Naive thymus-derived CD8-positive, alpha-beta T cell (primary cell): ENCODE measurements at places on chromosomes 6 and 20. TPM values are rescaled to one million over a fixed set of nuclear protein-coding genes. Genes with fewer than 3 reads are reported as not detected.

The NRSN1 gene
- total RNA-seq = not detected

The HTR1E gene
- not detected for total RNA-seq

The SLC35D3 gene
- total RNA-seq = not detected

The ADAT2 gene
- total RNA-seq = 23.8 TPM

The HLA-DOA gene
- total RNA-seq = 50.7 TPM

The CYP24A1 gene
- total RNA-seq = 0.47 TPM

The TP53INP2 gene
- total RNA-seq = 1.7 TPM

The KHDC1L gene
- total RNA-seq = not detected

The ARMH2 gene
- total RNA-seq = 7.1 TPM

DNA sequence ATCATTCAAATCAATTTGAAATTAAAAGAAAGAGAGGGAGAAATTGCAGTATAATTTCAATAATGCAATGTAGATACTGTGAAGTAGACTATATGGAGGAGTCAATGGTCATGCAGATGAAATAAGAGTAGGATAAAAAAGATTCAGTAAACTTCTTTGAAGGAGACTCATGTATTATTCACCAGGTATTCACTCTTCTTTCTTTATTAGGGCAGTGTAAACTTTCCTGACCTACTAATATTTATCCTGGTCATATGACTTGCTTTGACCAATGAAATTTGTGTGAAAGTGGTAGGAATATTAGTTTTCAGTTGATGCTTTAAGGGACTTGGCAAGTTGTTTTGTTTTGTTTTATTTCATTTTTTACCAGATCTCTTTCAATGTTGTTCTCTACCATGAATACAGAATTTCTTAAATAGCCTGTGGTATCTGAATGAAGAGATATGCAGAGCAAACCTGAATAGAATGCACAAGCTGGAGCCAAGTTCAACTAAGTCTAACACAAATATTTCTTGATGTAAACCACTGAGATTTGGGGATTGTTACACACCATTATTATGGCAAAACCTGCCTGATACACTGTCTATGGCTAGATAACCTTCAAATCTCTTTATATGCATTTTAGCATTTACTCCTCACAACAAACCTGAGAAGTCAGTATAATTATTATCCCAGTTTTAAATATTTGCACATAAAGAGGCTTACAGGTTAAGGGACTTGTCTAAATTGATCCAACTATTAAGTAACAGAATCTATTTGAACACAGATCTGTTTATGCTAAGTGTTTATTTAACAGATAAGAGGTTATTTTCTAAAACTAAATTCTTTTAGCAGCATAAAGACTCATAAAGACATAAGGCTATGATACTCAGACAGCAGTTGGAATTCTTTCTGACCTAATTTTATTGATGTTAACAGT lies 311.2 kb downstream of the PKHD1 start:
- H3K27me3 ChIP-seq = peaks cover 1% of the 10 kb centered on the region
- DNase-seq = no peak
- H3K4me3 ChIP-seq = no peak overlapping the region
- H3K4me1 ChIP-seq = no peaks in the 10 kb centered on the region
- H3K36me3 ChIP-seq = no peaks in the 10 kb centered on the region
- no peak overlapping the region for H3K27ac ChIP-seq

DNA sequence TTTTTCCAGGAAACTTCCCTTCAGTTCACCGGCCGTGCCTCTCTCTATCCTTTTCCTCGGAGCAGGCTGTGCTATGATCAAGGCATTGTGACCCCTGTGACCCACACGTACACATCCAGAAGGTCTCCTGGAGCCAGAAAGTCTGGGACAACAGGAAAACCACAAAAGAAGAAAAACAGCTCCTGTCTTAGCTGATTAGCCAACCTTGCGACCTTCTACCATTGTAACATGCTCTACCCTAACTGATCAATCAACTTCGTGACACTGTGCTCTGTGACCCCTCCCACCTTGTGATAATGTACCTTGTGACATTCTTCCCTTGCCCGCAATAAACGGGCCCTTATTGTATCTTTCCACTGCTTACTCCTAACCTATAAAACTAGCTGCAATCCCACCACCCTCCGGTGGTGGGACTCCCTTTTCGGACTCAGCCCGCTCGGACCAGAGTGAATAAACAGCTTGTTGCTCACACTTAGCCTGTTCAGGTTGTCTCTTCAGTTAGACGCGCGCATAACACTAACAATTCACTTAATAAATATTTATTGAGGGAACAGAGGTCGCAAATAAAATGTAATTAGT lies 24.2 kb downstream of the ZNF311 start:
- peaks cover 59% of the 10 kb centered on the region for H3K4me1 ChIP-seq
- H3K4me3 ChIP-seq = peak overlapping the region; percentile 79
- DNase-seq = peak; percentile 21
- H3K27me3 ChIP-seq = peaks cover 9% of the 10 kb centered on the region
- peaks cover 7% of the 10 kb centered on the region for H3K36me3 ChIP-seq

GRCh38 chr20:17646209-17646960 lies 35.7 kb downstream of the RRBP1 start:
- H3K36me3 ChIP-seq = no peaks in the 10 kb centered on the region
- DNase-seq = no peak
- H3K4me3 ChIP-seq = no peak overlapping the region

DNA sequence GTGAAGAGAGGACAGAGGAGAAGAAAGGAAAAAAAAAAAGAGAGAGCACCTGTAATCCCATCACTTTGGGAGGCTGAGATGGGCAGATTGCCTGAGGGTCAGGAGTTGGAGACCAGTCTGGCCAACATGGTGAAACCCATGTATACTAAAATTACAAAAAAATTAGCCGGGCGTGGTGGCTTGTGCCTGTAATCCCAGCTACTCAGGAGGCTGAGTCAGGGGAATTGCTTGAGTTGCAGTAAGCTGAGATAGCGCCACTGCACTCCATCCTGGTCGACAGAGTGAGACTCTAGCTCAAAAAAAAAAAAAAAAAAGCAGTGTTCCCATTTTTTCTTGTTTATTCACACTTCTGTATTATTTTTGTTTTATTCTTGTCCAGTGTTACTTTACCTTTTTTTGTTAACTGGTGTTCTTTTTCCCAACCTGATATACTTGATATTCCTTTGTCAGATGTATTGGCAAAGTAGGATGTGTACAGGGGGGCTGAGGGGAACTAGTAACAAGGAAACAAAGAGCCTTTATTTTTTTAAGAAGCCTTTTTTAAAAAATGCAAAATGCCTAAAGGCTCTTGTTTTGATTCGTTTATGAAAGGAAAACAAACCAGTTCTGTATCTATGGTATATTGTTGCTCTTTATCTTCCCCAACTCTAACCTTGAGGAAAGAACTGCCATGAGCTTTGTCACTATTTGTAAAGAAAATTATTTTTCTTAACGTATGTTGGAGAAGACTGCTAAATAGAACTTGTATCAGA lies 22.3 kb downstream of the COL19A1 start:
- no peaks in the 10 kb centered on the region for H3K36me3 ChIP-seq
- peaks cover 6% of the 10 kb centered on the region for H3K27me3 ChIP-seq
- H3K4me1 ChIP-seq = no peaks in the 10 kb centered on the region

DNA sequence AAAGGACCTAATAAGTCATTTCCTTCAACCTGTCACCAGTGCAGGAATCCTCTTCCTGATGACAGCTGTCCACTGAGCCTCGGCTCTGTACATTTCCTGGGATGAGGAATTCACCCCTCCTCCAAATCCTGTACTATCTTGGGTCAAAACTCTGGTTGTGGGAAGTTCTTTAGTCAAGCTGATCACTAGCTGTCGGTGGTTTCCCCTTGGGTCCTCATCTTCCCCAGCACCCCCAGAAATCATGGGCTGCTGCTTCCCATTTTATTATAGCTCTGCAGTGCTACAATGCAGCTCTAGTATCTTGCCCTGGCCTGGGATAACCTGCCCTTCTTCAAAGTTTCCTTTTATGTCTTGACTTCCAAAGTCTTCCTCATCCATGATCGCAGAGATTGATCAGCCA lies 14.6 kb upstream of the ADA start:
- H3K36me3 ChIP-seq = peaks cover 9% of the 10 kb centered on the region
- H3K27me3 ChIP-seq = no peaks in the 10 kb centered on the region
- no peak for DNase-seq
- H3K27ac ChIP-seq = no peak overlapping the region
- H3K4me3 ChIP-seq = no peak overlapping the region

- no peak overlapping the region for H3K4me3 ChIP-seq
- no peak for DNase-seq
- H3K4me1 ChIP-seq = no peaks in the 10 kb centered on the region
- H3K27me3 ChIP-seq = peaks cover 9% of the 10 kb centered on the region
Measured at GRCh38 chr20:19341348-19342053, 129.1 kb downstream of the SLC24A3 start.

- H3K36me3 ChIP-seq = no peaks in the 10 kb centered on the region
- H3K27me3 ChIP-seq = no peaks in the 10 kb centered on the region
- H3K27ac ChIP-seq = no peak overlapping the region
- no peak for DNase-seq
- no peaks in the 10 kb centered on the region for H3K4me1 ChIP-seq
- H3K4me3 ChIP-seq = no peak overlapping the region
Measured at GRCh38 chr6:141321493-141322347, 811.0 kb upstream of the GJE1 start.

DNA sequence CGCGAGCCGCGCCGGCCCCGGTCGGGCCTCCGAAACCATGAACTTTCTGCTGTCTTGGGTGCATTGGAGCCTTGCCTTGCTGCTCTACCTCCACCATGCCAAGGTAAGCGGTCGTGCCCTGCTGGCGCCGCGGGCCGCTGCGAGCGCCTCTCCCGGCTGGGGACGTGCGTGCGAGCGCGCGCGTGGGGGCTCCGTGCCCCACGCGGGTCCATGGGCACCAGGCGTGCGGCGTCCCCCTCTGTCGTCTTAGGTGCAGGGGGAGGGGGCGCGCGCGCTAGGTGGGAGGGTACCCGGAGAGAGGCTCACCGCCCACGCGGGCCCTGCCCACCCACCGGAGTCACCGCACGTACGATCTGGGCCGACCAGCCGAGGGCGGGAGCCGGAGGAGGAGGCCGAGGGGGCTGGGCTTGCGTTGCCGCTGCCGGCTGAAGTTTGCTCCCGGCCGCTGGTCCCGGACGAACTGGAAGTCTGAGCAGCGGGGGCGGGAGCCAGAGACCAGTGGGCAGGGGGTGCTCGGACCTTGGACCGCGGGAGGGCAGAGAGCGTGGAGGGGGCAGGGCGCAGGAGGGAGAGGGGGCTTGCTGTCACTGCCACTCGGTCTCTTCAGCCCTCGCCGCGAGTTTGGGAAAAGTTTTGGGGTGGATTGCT lies 1.3 kb downstream of the VEGFA start:
- no peak overlapping the region for H3K27ac ChIP-seq
- peak overlapping the region; percentile 53 for H3K4me3 ChIP-seq
- peak; percentile 46 for DNase-seq
- H3K27me3 ChIP-seq = peaks cover 31% of the 10 kb centered on the region
- H3K36me3 ChIP-seq = no peaks in the 10 kb centered on the region

DNA sequence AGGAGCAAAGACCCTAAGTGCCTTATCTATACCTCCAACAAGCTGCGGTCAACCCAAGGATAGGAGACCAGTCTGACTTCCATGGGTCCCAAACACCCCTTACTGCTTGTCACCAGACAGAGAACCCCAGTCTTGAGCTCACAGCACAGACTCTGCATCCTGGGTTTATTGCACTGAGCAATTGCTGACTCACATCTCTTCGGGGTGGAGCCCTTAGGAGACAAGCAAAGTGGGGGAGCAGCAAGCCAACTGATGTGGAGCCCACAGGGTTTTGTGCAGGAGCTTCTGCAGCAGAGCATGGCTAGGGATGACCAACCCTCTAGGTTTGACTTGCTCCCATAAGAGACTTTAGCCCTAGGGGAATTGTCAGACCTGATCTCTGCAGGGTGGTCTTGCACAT lies 38.6 kb upstream of the EYS start:
- DNase-seq = no peak
- no peaks in the 10 kb centered on the region for H3K27me3 ChIP-seq
- H3K27ac ChIP-seq = no peak overlapping the region
- no peaks in the 10 kb centered on the region for H3K4me1 ChIP-seq

- peaks cover 16% of the 10 kb centered on the region for H3K27me3 ChIP-seq
- H3K4me3 ChIP-seq = no peak overlapping the region
- no peak overlapping the region for H3K27ac ChIP-seq
- H3K4me1 ChIP-seq = no peaks in the 10 kb centered on the region
- no peaks in the 10 kb centered on the region for H3K36me3 ChIP-seq
Measured at GRCh38 chr20:61521687-61522420, 269.8 kb downstream of the CDH4 start.

GRCh38 chr20:16580147-16580546 lies 6.9 kb upstream of the KIF16B start:
- peaks cover 2% of the 10 kb centered on the region for H3K36me3 ChIP-seq
- no peak overlapping the region for H3K4me3 ChIP-seq
- peaks cover 13% of the 10 kb centered on the region for H3K27me3 ChIP-seq
- H3K27ac ChIP-seq = no peak overlapping the region
- DNase-seq = no peak

- H3K4me3 ChIP-seq = peak overlapping the region; percentile 88
- peak overlapping the region; percentile 95 for H3K27ac ChIP-seq
- no peaks in the 10 kb centered on the region for H3K36me3 ChIP-seq
- H3K27me3 ChIP-seq = no peaks in the 10 kb centered on the region
- DNase-seq = peak; percentile 29
- H3K4me1 ChIP-seq = peaks cover 39% of the 10 kb centered on the region
Measured at GRCh38 chr6:63573899-63574553, 1.7 kb downstream of the LOC128125822 start.
